K562 (cell line): ENCODE measurements at places on chromosomes 13 and 19.
A peak's percentile ranks its signal among the peaks of the same experiment; 100 is the strongest.

DNA sequence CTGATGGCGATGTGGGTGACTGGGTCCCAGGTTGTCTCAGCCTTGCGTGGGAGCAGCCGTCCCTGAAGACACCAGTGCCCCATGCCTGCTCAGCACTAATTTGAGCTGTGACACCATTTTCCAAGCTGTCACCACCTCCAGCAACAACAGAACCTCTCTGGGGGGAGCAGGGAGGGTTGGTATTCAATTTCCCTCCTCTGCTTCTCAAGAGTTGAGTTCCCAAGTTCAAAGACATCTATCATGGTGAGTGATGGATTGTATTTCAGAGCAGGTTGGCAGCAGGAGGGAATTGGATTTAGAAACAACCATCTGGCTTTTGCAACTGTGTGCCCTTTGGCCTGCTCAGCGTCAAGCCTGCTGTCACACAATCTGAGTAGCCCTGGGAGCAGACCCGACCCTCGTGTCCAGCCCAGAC, 46.9 kb upstream of the UQCRFS1 start:
- H3K27ac ChIP-seq: no peak overlapping the region
- H3K4me1 ChIP-seq: no peaks in the 10 kb centered on the region
- no peaks in the 10 kb centered on the region for H3K36me3 ChIP-seq

DNA sequence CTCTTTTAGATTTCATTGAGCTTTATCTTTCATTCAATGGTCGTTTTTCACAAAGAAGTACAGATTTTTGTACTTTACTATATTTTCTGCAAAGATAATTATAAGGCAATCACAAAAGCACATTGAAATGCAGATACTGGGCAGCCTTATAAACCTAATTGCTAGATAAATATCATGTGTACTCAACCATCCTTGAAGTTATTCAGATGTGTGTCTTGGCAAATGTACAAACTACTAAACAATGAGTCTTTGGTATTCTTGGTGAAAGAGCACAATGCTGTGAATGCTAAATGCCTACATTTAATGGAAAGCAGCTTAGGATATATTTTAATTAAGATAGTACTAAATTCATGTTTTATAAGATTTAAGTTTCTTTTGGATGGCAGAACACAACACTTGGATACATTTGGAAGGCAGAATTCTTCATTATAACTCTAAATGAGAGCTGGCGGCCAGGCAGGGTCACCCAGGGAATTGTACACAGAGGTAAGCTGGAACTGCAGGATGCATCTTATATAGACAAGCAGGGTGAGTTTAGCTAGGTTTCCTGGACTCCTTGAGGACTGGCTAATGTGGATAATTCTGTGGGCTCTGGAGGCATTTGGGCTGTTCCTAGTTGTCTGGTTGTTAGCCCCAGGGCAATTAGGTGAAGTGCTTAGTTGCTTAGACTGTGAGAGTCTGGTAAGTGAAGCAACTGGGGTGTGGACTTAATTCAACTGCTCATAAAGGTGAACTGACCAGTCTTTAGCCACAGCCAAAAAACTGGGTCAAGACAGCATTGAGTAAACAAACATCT, 286.6 kb downstream of the PCDH20 start:
- H3K36me3 ChIP-seq: no peaks in the 10 kb centered on the region
- no peak for DNase-seq
- no peaks in the 10 kb centered on the region for H3K4me1 ChIP-seq
- H3K4me3 ChIP-seq: no peak overlapping the region
- no peak overlapping the region for H3K27ac ChIP-seq
- no peaks in the 10 kb centered on the region for H3K27me3 ChIP-seq

GRCh38 chr19:29397748-29398147, 128.0 kb upstream of the VSTM2B start:
- H3K4me3 ChIP-seq: no peak overlapping the region
- no peaks in the 10 kb centered on the region for H3K4me1 ChIP-seq
- no peaks in the 10 kb centered on the region; the same call in 2 of the 3 replicates for H3K27me3 ChIP-seq
- no peak for DNase-seq
- no peak overlapping the region for H3K27ac ChIP-seq

DNA sequence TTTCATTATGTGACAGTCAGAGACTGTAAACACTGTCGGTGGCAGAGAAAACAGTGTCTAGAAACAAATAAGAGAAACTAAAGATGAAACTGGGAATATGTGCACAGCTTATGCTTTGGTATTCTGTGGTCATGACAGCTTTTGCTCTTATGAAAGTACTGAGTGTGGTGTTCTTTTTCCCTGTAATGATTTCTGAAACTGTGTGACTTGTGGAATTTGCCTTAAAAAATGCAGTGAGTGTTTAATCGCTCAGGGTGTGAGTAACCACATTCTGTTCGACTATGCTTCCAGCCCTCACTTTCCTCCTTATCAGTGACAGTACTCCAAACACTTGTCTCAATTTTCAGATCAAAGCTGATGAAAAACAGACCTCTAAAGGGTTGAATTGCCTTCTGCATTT, 66.9 kb upstream of the DIAPH3 start:
- no peak overlapping the region for H3K4me3 ChIP-seq
- H3K27ac ChIP-seq: peak overlapping the region; percentile 18; the same call in 2 of the 3 replicates
- H3K27me3 ChIP-seq: no peaks in the 10 kb centered on the region
- no peaks in the 10 kb centered on the region for H3K36me3 ChIP-seq
- peaks cover 32% of the 10 kb centered on the region; the same call in 2 of the 3 replicates for H3K4me1 ChIP-seq

- peak; percentile 61 for DNase-seq
- no peak overlapping the region for H3K27ac ChIP-seq
- peaks cover 4% of the 10 kb centered on the region; the same call in 1 of the 2 replicates for H3K27me3 ChIP-seq
- no peaks in the 10 kb centered on the region for H3K36me3 ChIP-seq
Observed at GRCh38 chr19:42596391-42597072, 1.8 kb upstream of the CEACAM8 start.

DNA sequence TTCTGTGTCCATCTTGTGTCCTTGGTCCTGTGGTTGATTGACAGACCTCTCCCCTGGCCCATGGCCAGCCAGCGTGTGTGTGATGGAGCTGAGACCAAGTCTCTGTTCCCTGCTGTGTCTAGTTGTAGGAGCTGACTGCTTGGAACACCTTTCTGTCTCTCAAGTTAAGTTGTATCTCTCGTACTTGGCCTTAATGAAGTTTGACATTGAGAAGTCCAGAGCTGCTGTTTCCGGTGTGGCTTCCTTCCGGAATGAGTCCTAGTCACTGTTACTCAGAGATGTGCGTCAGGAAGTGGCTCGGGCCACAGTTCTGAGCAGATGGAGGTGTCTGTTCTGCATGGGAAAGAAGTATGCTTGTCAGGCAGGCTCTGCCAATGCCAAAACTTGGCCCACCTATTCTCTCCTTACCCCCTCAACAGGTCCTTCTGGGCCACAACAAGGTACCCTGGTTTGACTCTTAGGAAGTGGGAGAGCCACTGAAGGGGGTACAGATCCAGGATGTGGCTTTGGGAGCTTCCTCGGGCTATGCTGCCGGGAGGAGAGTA, 54.3 kb downstream of the GATAD2A start:
- H3K36me3 ChIP-seq: peaks cover 65% of the 10 kb centered on the region
- no peak for DNase-seq
- H3K27me3 ChIP-seq: no peaks in the 10 kb centered on the region
- no peak overlapping the region for H3K4me3 ChIP-seq
- peaks cover 57% of the 10 kb centered on the region for H3K4me1 ChIP-seq

DNA sequence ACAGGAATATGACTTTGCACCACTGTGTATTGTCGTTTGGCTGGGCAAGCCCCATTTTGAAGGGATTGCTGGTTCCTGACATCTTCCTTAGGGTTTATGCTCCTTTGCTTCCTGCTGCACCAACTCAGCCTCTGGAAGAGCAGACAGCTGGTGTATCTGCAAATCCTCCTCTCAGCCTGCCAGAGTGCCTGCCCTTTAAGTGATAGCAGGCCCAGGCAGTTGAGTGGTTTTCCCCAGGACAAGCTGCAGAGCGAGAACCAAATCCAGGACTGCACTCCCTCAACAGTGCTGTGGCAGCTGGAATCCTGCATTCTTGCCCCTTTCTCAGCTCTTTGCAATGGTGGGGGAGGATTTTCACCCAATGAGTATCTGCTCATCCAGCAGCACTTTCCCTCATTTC, 85.5 kb downstream of the ZNF429 start:
- no peak overlapping the region for H3K27ac ChIP-seq
- no peaks in the 10 kb centered on the region; the same call in 2 of the 3 replicates for H3K36me3 ChIP-seq
- no peak overlapping the region for H3K4me3 ChIP-seq
- no peaks in the 10 kb centered on the region for H3K27me3 ChIP-seq

- DNase-seq: no peak
- peaks cover 4% of the 10 kb centered on the region; the same call in 1 of the 2 replicates for H3K27me3 ChIP-seq
- peaks cover 5% of the 10 kb centered on the region for H3K4me1 ChIP-seq
- H3K36me3 ChIP-seq: no peaks in the 10 kb centered on the region
- no peak overlapping the region for H3K4me3 ChIP-seq
- H3K27ac ChIP-seq: no peak overlapping the region
Observed at GRCh38 chr13:42992764-42993122, 702 bp upstream of the EPSTI1 start.

- no peaks in the 10 kb centered on the region for H3K36me3 ChIP-seq
- no peak overlapping the region for H3K4me3 ChIP-seq
- no peak overlapping the region for H3K27ac ChIP-seq
- H3K27me3 ChIP-seq: no peaks in the 10 kb centered on the region
Observed at GRCh38 chr13:54852831-54853230, 1824.2 kb downstream of the OLFM4 start.

- H3K4me1 ChIP-seq: no peaks in the 10 kb centered on the region
- no peaks in the 10 kb centered on the region for H3K27me3 ChIP-seq
Observed at GRCh38 chr13:21738630-21739029, 67.8 kb downstream of the FGF9 start.

DNA sequence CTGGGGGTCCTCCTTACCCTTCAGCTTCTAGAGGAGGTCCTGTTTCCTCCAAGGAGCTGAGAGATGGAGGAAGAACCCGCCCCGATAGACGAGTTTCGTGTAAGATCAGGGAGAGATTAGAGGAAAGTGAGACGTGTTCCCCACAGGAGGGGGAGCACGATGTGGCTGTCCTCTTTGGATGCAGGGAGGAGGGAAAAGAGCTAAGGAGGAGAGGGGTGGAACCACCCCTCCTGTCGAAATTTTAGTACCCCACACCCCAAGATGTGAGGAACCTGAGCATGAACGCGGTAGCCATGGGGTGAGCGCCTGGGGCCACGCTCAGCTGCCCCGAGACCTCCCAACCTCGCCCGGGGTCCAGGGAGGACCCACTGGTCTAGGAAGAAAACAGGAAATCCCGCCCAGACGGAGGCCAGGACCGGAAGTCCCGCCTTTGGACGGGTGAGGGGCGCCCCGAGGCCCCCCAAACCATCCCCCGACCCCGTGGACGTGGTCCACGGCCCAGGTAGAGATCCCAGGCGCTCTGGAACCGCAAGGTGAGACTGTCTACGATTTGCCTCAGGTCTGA, 1.2 kb downstream of the AKT1S1 start:
- H3K36me3 ChIP-seq: peaks cover 50% of the 10 kb centered on the region; the same call in 2 of the 3 replicates
- DNase-seq: peak; percentile 59
- peak overlapping the region; percentile 99 for H3K27ac ChIP-seq
- no peaks in the 10 kb centered on the region for H3K27me3 ChIP-seq

- H3K36me3 ChIP-seq: no peaks in the 10 kb centered on the region
- H3K4me3 ChIP-seq: no peak overlapping the region
- no peak for DNase-seq
- H3K27me3 ChIP-seq: no peaks in the 10 kb centered on the region
- no peak overlapping the region for H3K27ac ChIP-seq
- no peaks in the 10 kb centered on the region for H3K4me1 ChIP-seq
Observed at GRCh38 chr13:76861859-76862258, 24.3 kb downstream of the KCTD12 start.

DNA sequence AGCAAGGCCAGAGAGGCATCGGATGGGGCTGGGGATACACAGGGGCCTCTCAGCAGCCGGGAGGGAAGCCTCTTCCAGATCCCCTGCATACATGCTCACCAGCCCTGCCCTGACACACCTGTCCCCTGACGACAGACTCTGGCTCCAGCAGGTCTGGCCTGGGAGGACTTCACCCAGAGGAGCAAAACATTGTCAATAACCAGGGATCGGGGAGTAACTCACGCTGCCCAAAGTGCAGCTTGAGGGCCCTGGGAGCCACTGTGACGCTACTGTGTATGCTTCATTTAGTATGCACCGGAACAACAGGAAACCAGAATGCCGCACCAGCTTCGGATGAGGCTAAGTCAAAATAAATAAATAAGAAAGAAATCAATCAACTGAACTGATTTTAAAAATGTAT, 12.4 kb upstream of the CD22 start:
- peaks cover 37% of the 10 kb centered on the region for H3K4me1 ChIP-seq
- no peak for DNase-seq
- no peak overlapping the region for H3K4me3 ChIP-seq
- H3K36me3 ChIP-seq: no peaks in the 10 kb centered on the region; the same call in 2 of the 3 replicates
- no peaks in the 10 kb centered on the region for H3K27me3 ChIP-seq
- H3K27ac ChIP-seq: no peak overlapping the region

DNA sequence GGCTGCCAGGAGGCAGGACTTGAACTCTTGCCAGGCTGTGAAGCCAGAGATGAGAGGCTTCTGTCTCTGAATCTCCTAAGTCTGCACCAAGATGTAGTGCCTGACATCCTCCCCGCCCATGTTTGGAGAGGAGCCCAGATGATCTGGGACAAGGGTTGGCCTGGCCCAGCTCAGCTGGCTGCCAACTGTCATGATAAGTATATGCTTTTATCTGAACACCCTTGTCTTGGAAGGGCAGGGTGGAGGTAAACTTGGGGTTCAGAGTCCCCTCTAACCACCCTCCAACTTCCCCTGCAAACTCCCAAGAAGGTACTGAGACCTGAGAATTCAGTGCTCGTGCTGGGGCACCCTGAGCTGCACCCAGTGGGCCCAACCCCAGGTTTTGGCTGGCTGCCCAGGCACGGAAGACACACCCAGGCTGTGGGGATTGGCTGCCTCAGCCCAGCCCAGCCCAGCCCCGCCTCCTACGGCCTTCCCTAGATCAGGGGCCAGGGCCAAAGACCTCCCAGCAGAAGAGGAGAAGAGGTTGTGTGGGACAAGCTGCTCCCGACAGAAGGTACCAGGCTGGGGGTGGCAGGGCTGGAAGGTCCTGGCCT, at the start of gene CYP4F12:
Gene CYP4F12 (plus strand): TSS at position 508 of the 596 bp plus-strand sequence. CDS start 443 bp downstream, outside the sequence.
- H3K27me3 ChIP-seq: no peaks in the 10 kb centered on the region
- H3K36me3 ChIP-seq: no peaks in the 10 kb centered on the region
- peak; percentile 58 for DNase-seq
- no peaks in the 10 kb centered on the region for H3K4me1 ChIP-seq
- H3K27ac ChIP-seq: no peak within 1 kb of the TSS

DNA sequence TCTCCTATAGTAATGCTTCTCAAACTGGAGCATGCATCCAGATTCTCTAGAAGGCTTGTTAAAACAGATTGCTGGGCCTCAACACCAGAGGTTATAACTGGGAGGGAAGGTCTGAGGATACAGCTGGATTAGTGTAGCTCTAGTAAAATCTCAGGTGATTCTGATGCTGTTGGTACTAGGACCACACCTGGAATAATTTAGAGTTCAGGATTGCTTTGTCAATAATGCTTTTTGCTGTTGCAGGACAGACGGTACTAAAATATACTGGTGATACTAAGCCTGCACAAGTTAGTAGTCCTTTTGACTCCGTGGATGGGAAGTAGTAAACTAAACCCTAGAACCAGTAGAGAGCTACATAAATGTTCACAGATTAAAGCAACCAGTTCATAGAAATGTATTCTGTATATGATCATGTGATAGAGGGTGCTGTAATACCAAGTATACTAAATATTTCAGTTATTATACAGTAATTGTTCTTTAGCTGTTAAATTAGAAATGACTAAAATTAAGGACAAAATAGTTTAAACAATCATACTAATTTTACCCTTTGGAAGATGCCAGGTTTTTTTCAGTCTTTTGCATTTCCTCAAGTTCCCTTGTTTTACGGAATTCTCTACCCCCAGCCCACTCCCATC, 258.2 kb upstream of the STARD13 start:
- peaks cover 12% of the 10 kb centered on the region; the same call in 2 of the 3 replicates for H3K4me1 ChIP-seq
- peak overlapping the region; percentile 56 for H3K4me3 ChIP-seq
- no peaks in the 10 kb centered on the region for H3K36me3 ChIP-seq
